ENCODE measurements at places on chromosomes 4 and X.
A peak's percentile ranks its signal among the peaks of the same experiment; 100 is the strongest.

DNA sequence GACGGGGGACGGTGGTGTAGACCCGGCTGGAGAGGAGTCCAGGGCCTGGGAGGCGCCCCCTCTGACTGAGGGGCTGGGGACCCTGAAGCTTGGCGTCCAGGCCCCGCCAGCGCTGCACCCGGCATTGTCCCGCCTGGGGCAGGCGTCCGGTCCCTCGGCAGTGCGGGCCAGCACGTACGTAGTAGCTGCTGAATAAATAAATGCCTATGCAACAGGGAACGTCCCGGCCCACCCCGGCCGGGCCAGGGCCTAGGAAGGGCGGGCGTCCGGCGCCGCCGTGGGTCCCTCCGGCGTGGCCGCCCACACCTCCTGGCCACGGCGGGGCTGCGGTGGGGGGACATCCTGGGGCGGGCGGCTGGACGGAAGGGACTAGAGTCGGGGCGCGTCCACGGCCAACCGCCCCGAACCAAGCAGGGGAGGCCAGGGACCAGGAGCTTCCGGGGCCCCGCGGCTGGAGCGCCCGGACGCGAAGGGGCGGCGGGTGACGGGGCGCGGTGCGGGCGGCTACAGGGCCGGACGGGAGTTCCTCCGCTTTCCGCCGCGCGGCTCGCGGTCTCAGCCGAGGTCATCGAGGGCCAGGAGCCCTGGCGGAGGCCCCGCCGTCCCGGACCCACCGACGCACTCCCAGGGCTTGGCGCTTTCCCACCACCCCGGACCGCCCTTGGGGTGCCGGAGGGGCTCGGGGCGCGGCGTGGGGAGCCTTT is 886 bp upstream of the WWC2 start:
- DNase-seq, result no peak

GRCh38 chr4:39616651-39617050 is 22.0 kb downstream of the SMIM14 start:
- no peak for DNase-seq

- DNase-seq, result no peak
These were observed 325.9 kb downstream of the ANKRD50 start for GRCh38 chr4:124386648-124387047.

GRCh38 chr4:93828995-93829819 is 654 bp downstream of the ATOH1 start:
- no peak for DNase-seq

DNA sequence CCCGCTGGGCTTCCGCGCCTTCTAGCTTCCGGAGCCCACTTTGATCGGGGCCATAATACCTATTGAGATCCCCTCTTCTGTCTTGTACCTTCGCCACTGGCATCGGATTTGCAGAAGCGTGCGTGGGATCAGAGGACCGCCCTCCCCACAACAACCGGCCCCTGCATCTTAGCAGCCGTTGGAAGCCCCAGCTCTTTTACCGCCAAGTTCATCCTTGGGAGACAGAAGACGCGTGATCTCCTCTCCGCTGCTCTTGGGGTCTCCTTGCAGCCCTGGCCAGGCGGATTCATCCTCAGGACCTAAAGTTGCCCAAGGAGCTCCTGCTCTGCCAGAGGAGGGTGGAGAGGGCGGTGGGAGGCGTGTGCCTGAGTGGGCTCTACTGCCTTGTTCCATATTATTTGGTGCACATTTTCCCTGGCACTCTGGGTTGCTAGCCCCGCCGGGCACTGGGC is 1.6 kb downstream of the SLIT2 start:
- no peak for DNase-seq

DNA sequence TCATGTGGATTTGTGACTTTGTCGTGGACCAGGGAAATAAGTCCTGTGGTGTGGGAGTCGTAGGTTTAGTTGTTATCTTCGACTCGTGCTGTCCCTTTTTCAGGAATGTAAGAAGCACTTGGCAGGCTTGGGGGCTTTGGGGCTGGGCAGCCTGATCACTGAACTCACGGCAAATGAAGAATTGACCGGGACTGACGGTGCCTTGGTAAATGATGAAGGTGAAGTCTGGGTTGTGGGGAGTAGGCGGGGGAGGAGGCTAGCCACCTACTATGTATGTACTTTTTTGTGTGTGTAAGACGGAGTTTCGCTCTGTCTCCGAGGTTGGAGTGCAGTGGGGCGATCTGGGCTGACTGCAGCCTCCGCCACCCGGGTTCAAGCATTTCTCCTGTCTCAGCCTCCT is 1.2 kb downstream of the TAF1 start:
- DNase-seq, result no peak

DNA sequence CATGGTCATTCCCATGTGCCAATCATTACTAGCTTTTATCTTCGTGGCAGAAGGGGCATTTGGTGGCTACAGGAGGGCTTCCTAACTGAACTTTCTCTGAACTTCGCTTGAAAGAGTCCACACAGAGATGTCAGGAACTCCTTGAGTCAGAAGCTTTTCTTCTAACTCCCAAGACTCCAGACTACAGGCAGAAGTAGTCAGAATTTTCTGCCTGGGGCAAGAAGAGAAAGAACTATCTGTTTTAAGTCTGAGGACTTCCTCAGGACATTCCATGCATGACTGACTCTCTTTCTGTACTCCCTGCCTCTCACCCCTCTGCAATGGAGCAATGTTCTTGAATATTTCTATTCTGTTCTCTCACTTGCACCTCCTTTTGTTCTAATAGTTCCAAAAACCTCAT is 170.5 kb upstream of the TBC1D9 start:
- no peak for DNase-seq

- DNase-seq, result no peak
These were observed 132.1 kb downstream of the DIPK2B start for GRCh38 chrX:45068569-45068968.

- no peak for DNase-seq
These were observed 276.0 kb downstream of the UNC5C start for GRCh38 chr4:95272797-95273196.

GRCh38 chrX:150362599-150363481 is at the start of gene MAMLD1:
MAMLD1 (plus strand) TSS chrX:150363317; CDS start chrX:150445517, 82,200 bp downstream.
- DNase-seq, result peak; percentile 37

- no peak for DNase-seq
These were observed 12.0 kb downstream of the CPLX1 start for GRCh38 chr4:813900-814299.

DNA sequence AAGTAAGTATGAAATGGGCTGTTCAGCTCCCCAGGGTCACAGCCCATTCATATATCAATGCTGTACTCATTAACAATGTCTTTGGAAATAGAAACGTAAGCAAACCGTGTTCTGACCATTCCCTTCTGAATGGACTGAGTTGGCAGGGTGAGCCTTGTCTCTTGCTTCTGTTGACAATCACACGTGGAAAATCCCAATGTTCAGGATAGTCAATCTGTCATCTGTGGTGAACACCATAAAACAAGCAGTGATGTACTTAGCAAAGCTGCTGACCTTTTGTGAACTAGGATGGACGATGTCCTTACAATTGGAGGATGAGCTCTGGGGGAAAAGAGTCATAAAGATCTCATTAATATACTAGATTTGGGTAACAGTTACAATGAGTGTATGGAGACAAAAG is 109.6 kb upstream of the PAQR3 start:
- DNase-seq, result no peak

GRCh38 chrX:69262036-69262936 is 97.0 kb upstream of the PJA1 start:
- no peak for DNase-seq

DNA sequence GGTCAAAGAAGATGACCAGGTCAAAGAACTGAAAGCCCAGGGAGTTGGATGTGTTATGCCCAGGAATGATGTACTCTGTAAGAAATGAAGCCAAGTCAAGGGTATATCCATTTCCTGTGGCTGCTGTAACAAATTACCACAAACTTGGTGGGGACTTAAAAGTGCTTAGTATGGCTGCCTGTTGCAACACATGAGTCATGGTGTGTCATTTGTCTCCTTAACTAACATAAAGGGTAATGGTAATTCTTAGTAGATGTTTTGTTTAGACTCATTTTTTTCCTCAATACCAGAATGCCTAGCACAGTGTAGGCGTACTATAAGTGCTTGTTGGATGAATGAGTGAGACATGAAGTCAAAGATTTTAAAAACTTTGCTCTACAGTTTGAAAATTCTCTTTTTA is 45.7 kb downstream of the SYTL5 start:
- peak; percentile 72 for DNase-seq

DNA sequence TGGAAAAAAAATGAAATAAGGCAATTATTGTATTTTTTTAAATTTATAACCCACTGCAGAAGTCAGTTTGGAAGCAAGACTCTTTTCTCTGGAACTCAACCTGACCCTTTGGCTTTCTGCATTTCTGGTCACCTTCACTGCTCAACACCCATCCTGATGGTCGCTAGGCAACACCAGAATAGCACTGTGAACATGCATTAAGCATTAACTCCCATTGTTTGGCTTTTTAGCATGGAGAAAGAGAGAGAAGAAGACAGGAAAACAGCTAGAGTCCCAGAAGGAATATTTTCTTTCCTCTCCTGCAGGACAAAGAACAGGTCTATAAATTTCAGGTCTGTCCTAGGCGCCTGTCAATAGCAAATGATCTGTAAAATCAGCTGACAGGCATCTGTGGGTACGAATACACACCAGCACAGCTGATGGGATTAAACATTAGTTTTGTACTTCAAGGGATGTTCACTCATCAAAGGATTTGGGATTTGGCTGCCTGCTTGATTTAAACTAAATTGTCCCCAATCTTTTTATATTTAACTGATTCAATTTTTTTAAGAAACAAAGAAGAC is 137.2 kb upstream of the ETNPPL start:
- DNase-seq, result no peak

DNA sequence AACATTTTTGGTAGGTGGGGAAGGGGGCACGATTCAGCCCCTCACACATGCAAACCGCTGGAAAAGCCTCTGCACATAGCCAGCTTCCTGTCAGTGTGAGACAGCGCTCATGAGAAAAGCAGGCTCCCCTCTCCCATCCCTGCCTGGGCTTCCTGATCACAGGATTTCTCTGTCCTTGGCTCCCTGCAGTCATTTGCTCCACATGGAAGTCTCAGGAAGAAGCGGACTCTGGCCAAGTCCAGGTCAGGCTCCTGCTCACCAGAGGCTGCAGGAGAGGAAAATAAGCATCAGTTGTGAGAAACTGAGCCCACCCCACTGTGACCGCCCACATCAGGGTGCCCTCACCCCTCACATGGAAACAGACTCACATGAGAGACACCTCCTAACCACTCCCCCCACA is 664.3 kb upstream of the TENM3 start:
- DNase-seq, result no peak

DNA sequence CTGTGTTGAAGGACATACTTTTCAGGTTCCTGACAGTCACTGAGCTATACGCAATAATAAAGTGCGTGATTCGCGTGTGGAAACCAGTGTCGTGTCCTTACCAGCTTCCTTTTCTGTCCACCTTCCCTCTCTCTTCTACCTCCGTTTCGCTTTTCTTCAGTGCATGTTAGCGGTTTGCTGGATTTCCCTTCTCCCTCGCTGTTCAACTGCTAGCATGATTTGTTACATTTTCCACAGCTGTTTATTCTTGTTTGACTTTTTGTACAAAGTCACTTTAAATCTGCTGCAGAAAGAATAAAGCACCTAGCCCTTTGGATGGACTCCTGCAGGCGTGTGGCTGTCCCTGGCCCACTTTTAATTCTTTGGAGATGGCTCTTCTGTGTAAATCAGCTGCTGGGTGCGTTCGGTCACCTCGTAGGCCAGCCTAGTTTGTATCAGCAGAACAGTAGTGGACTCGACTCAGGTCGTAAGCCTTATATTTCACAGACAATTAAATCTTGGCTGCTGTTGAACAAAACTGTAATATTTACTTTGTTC is 8.9 kb upstream of the HAND2 start:
- DNase-seq, result no peak

- no peak for DNase-seq
These were observed 15.6 kb downstream of the SHOX start for GRCh38 chrX:646228-646495.

DNA sequence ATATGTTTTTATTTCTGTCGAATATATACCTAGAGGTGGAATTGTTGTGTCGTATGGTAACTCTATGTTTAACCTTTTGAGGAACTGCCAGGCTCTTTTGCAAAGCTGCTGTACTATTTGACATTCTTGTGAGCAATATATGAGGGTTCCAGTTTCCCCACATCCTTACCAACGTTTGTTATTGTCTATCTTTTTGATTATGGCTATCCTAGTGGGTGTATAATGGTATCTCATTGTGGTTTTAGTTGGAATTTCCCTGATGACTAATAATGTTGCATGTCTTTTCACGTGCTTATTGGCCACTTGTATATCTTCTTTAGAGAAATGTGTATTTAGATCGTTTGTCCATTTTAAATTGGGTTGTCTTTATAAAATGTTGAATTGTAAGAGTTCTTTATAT is 24.5 kb downstream of the REPS2 start:
- DNase-seq, result peak; percentile 13

- DNase-seq, result no peak
These were observed 7.5 kb downstream of the SH3KBP1 start for GRCh38 chrX:19879735-19880378.

DNA sequence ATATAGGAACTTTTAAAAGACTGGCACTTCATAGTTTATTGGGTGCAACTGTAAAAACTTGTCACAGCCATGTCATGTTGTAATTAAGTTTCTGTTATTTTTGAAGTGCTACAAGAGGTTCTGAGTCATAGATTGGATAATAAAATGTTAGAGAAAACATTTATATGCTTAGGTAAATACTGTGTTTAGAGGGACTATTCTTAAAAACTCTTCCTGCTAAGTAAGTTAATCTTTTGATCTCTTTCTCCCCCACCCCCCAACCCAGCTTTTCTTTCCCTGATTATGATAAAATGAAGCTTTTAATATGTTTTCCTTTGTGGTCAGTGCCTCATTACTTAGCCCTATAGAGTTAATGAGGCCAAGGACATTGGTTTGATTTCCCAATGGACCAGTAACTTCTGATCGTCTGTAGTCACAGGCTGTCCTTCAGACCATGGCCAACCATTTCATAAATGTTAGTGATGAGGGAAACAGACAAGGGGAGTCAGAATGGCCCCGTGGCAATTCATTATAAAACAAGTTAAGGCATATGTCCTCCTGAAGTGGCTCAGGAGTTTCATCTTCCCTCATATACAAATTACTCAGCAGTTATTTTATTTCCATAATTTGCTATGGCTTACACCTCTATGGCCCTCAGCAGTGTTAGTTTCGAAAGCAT is 3.9 kb upstream of the PDLIM5 start:
- no peak for DNase-seq

DNA sequence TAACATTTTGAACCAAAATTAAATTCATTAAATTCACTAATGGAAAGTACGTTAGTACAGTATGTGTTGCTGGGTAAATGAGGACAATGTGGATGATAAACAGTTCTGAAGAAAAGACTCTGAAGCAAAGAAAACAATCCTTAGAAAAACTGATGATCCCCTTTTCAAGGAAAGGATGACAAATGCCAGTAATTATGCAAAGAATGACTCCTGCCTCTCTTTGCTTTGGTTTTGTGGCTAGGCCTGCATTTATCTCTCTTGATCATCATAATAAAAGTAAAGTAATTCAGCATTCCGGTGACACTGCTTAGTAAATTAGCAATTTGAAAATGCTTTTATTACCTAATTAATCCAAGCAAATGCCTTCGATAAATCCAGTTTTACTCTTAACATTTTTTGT is 652.2 kb upstream of the DIPK2B start:
- no peak for DNase-seq

DNA sequence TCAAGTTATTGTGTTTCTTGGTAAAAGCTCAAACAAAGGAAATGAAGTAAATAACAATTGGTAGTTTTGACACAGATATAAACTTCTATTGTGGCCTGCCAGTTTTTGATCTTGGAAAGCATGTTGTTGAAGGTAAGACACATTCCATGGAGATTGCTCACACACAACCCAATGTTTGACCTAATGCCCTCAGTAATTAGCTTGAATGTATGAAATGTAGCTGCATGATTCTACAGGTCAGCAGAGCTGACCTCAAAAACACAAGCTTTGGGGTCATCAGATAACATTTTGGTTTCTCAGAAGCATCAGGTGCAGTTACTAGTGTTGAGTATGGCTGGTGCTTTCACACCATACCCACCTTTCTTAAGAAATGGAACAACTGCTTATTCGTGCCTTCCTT is 16.5 kb downstream of the GPR173 start:
- DNase-seq, result no peak
